ENCODE measurements at places on chromosomes 2 and 18.

- no peak for DNase-seq
Measured at GRCh38 chr2:18926631-18927524, 337.5 kb upstream of the NT5C1B start.

- no peak for DNase-seq
Measured at GRCh38 chr18:63320975-63321265, 1.4 kb upstream of the BCL2 start.

DNA sequence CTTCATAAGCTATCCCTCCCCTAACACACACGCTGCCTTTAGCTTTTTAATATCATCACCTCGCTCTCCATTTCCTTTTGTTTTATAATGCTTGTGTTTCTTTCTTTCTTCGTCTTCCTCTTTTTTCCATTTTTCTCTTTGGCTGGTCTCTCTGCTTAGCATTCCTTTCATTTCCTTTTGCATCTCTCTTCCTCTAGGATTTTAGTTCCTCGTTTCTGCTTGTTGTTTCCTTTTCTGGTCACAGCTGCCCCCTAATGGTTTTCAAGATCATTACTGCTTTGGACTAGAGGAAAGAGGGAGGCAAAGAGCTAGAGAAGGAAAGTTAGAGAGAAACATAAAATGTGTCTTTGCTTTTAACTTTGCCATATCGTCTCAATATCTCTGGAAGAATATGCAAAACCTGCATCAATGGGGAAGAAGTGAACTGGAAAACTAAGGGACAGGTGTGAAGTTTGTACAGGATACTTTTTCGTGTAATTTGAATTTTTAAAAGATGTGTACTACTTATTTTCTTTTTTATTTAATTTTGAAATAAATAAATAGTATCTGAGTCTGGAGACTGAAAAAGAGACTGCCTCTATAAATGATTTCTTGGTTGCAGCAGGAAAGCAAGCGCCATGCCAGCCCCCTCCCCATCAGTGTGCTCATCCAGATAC is 6.3 kb upstream of the NRP2 start:
- DNase-seq: no peak

- no peak for DNase-seq
Measured at GRCh38 chr2:69989441-69990105, 28.1 kb upstream of the ASPRV1 start.

DNA sequence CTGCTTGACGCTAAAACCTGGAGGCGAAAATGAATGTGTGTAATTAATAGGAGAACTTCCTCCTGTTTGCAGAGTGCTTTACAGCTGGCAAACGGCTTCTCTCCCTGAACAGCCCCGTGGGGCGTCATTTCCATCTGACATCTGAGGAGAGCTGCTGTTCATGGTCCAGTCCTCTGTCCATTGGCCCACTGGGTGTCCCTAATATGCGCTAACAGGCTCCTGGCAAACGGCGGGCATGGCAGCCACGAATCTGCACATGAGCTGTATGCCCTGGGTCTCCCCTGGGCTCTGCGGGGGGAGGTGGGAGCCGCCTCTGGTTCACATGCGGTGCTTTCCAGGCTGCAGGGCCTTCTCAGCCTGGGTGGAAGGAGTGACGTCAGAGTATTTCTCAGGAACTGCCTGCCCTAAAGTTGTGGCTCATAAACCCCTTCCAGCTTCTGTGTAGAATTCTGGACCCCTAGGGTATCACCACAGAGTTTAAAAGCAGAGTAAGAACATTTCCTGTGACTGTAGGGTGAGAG is 73.2 kb downstream of the LRRFIP1 start:
- DNase-seq: no peak

Data from epithelial cell of proximal tubule (primary cell).